ENCODE measurements at places on chromosomes 2 and 18. TPM values are rescaled to one million over a fixed set of nuclear protein-coding genes. Genes with fewer than 3 reads are reported as not detected.

ANKRD30BL gene
- total RNA-seq = not detected

SERPINB5 gene
- total RNA-seq = not detected

DNA sequence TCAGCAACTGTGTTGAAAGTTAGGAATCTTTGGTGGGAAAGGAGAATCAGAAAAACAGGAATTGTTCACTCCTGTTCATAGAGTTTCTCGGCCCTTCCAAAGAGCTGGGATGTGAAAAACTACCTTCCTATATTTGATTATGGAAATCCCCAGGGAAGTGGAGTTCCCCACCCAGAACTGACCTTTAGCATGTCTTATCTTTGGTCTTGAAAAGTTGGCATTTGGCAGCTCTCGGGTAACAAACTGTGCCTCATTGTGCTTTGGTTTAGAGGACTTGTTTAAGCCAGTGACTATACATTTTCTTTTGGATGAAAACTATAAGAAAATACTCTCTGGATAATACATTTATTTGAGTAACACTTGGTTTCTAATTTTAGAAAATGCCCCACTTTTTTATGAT, 51.3 kb upstream of the CERS6 start:
- H3K4me1 ChIP-seq = no peaks in the 10 kb centered on the region
- H3K27me3 ChIP-seq = 0 out of 2 replicates have a peak, but pooled peaks cover 13% of the 10 kb centered on the region
- H3K27ac ChIP-seq = no peak overlapping the region
- H3K4me3 ChIP-seq = no peak overlapping the region

GRCh38 chr2:85554980-85555612, 6.2 kb downstream of the GGCX start:
- H3K4me1 ChIP-seq = peaks cover 19% of the 10 kb centered on the region
- no peak overlapping the region for H3K27ac ChIP-seq
- no peak overlapping the region for H3K4me3 ChIP-seq
- DNase-seq = no peak
- H3K36me3 ChIP-seq = peaks cover 16% of the 10 kb centered on the region

PARD6G gene
- 0.22 TPM for total RNA-seq

- peaks cover 54% of the 10 kb centered on the region for H3K36me3 ChIP-seq
- no peak for DNase-seq
- no peak overlapping the region for H3K4me3 ChIP-seq
- no peak overlapping the region for H3K27ac ChIP-seq
- H3K27me3 ChIP-seq = no peaks in the 10 kb centered on the region
- no peaks in the 10 kb centered on the region for H3K4me1 ChIP-seq
These were observed 80.4 kb downstream of the ARMC9 start for GRCh38 chr2:231278868-231279267.

DNA sequence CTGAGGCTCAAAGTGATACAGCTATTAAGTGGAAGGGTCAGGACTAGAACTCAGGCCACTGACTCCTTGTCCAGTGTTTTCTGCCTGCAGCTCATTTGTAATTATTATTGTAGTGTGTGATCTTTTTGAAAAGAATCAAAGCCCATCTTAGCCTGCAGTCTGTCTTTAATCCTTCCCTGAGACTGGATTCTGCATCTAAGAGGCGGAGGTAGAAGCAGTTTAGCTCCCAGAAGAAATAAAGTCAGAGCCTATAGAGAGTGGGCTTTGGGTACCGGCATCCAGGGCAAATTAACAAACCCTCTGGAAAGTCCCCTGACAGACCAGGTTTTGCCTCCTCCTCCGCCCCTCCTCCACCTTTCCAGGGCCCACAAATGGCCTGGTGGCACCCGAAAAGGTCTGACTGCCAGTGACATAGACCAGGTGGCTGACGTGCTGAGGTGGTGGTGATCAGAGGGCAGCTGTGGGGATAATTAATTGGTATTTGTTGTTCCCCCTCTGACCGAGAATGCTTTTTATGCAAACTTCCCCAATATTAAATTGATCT, 2.2 kb upstream of the RAX start:
- no peak overlapping the region for H3K4me3 ChIP-seq
- peaks cover 90% of the 10 kb centered on the region for H3K27me3 ChIP-seq
- H3K27ac ChIP-seq = no peak overlapping the region
- no peaks in the 10 kb centered on the region for H3K36me3 ChIP-seq
- H3K4me1 ChIP-seq = no peaks in the 10 kb centered on the region
- no peak for DNase-seq

REV1 gene
- 15.0 TPM for total RNA-seq

MARCHF4 gene
- total RNA-seq = 14.5 TPM

- H3K4me3 ChIP-seq = no peak overlapping the region
- no peaks in the 10 kb centered on the region for H3K36me3 ChIP-seq
- no peak for DNase-seq
These were observed 409.4 kb upstream of the ETAA1 start for GRCh38 chr2:66987733-66988132.

DNA sequence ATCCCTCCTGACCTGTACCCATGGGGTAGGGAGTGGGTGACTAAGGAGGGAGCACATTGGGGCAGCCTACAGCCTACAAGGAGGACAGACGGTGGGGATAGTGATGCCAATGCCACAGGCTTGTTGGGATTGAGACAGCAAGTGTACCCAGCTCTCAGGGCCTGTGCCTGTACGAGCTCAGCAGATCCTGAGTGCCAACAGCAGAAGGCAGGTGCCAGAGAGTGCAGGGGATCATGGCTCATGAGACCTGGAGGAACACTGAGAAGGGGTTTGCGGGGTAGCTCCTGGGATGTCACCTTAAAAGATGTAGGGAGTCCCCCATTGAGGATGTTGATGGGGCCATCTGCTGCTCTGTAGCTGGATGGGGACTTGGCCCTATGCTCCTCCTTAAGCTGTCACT, 10.3 kb upstream of the SNED1 start:
- H3K27ac ChIP-seq = no peak overlapping the region
- no peaks in the 10 kb centered on the region for H3K27me3 ChIP-seq
- peaks cover 16% of the 10 kb centered on the region for H3K4me1 ChIP-seq
- H3K4me3 ChIP-seq = no peak overlapping the region

GRCh38 chr18:61194726-61195125, 138.5 kb upstream of the CDH20 start:
- H3K4me1 ChIP-seq = peaks cover 11% of the 10 kb centered on the region
- H3K4me3 ChIP-seq = no peak overlapping the region
- H3K27me3 ChIP-seq = no peaks in the 10 kb centered on the region
- H3K36me3 ChIP-seq = no peaks in the 10 kb centered on the region
- no peak overlapping the region for H3K27ac ChIP-seq

- H3K27ac ChIP-seq = peak overlapping the region; percentile 6
- H3K4me1 ChIP-seq = no peaks in the 10 kb centered on the region
- no peaks in the 10 kb centered on the region for H3K27me3 ChIP-seq
- peak; percentile 37 for DNase-seq
These were observed 48.3 kb downstream of the WDFY1 start for GRCh38 chr2:223896833-223897311.

GRCh38 chr18:37684183-37684582, 118.6 kb upstream of the CELF4 start:
- H3K4me3 ChIP-seq = no peak overlapping the region
- no peaks in the 10 kb centered on the region for H3K27me3 ChIP-seq
- DNase-seq = no peak
- no peaks in the 10 kb centered on the region for H3K36me3 ChIP-seq
- no peak overlapping the region for H3K27ac ChIP-seq

DNA sequence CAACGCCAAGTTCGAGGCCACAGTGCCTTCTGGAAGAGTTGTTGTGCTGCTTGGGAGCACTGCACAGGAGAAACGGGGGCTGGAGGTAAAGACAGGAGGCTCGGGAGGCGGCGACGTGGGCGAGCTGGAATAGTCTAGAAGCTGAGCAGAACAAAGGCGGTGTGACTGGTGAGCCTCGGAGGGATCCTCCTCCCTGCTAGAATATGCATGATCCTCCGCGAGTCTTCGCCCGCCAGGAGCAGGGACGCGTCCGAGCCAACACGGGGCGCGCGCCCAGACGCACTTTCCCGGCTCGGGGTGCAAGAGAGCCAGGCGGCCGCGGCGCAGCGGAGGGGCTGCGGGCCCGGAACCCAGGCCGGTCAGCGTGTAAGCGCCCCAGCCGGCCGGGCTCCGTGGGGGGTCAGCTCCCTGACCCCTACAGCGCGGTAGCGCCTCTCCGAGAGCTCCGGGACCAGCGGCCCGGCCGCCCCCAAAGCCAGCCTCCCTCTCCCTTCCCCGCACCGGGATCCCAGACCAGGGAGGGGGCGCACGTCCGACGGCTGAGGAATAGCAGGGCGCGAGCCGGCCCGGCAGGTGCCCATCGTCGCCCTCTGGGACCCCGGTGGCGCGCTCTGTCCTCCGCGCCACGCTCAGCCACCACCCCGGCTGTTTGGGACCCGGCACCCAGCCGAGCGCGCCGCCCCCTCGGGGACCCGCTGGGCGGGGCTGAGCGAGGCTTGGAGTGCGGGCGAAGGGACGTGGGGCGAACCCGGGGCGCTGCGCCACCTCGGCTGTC, 62.5 kb downstream of the GNAL start:
- peak; percentile 7 for DNase-seq
- H3K27ac ChIP-seq = no peak overlapping the region
- no peak overlapping the region for H3K4me3 ChIP-seq
- peaks cover 42% of the 10 kb centered on the region for H3K27me3 ChIP-seq
- H3K36me3 ChIP-seq = no peaks in the 10 kb centered on the region

DNA sequence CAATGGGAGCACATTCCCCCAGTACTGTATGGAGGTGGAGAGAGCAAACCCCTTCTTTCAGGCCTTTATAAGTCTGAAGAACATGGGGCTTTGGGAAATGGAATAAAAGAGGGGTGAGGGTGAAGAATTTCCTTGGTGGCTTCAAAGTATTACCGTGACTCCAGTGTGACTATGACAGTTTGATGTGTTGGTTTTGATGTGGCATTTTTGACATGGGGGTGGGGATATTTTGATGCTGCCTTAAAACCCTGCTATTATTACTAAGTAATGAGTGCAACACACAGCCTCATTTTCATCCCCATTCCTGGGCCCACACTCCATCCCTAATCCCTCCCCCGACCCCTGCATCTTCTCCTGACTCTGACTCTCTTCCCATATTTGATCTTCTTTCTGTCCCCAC, 23.6 kb downstream of the QPCT start:
- no peaks in the 10 kb centered on the region for H3K36me3 ChIP-seq
- no peaks in the 10 kb centered on the region for H3K27me3 ChIP-seq
- no peak for DNase-seq
- no peak overlapping the region for H3K27ac ChIP-seq
- H3K4me3 ChIP-seq = no peak overlapping the region

DNA sequence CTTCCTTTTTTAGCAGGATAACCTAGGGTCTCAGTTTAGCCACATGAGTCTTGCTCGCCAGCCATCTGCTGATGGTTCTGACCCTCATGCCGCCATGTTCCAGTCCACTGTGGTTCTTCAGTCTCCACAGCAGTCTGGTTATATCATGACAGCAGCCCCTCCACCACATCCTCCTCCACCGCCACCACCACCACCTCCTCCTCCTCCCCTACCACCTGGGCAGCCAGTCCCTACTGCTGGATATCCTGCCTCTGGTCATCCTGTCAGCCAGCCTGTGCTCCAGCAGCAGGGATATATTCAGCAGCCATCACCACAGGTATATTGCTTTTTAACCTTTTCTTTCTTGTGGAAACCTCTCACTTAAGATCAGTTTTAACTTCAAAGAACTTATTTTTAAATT, 89.9 kb upstream of the UBXN4 start:
- H3K4me3 ChIP-seq = no peak overlapping the region
- peaks cover 14% of the 10 kb centered on the region for H3K36me3 ChIP-seq
- DNase-seq = no peak
- no peaks in the 10 kb centered on the region for H3K27me3 ChIP-seq
- no peaks in the 10 kb centered on the region for H3K4me1 ChIP-seq

EHD3 gene
- total RNA-seq = 31.7 TPM

LOXHD1 gene
- total RNA-seq = not detected

GRCh38 chr18:49055754-49056172, 105.0 kb upstream of the SMAD7 start:
- peak overlapping the region; percentile 72 for H3K27ac ChIP-seq
- DNase-seq = peak; percentile 88
- no peak overlapping the region for H3K4me3 ChIP-seq
- H3K36me3 ChIP-seq = no peaks in the 10 kb centered on the region
- peaks cover 41% of the 10 kb centered on the region for H3K4me1 ChIP-seq

SLC39A6 gene
- total RNA-seq = 115 TPM

CRYGD gene
- total RNA-seq = not detected

SGPP2 gene
- not detected for total RNA-seq

DNA sequence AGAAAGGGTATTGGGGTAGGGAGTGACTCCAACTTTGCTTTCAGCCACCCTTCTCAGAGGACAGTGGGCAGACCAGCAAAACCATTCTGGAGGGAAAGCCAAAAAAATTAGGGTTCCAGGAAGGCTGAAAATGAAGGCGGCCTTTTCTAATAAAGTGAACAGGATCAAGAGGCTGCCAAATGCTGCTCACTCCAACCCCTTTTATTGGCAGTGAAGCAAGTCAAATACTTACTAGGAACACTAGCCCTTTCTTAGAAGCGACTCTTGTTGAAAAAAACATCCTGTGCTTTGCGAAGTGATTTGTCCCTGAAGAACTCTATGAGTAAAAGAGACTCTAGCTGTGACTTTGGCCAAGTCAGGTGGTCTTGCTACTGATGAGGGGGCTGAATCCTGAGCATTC, 83.6 kb upstream of the CYP1B1 start:
- no peaks in the 10 kb centered on the region for H3K36me3 ChIP-seq
- H3K4me1 ChIP-seq = no peaks in the 10 kb centered on the region
- H3K27me3 ChIP-seq = no peaks in the 10 kb centered on the region
- H3K4me3 ChIP-seq = no peak overlapping the region
- H3K27ac ChIP-seq = no peak overlapping the region
- no peak for DNase-seq

DNA sequence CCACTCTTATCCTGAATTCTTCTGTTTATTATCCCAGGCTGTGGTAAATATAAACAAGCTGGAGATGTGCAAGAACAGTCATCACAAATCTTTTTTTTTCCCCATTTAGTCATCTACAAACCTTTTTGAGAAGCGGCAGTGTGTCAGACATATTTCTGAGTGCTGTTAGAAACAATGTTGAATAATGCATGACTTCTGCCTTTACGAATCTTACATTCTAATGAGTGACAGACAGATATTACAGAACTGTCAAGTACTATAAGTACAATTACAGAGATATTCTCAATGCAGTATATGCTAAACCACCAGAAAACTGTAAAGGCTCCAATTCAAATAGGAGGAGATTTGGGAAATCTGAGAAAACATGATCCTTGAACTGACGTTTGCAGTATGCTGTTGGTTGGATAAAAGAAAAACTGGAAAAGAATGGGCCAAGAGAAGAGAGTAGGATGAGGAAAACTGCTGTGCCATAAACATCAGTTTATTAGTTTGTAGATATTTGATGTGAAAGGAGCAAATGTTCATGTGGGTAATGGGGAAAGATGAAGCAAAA, 379.5 kb upstream of the SLC8A1 start:
- no peak for DNase-seq
- peaks cover 7% of the 10 kb centered on the region for H3K27me3 ChIP-seq
- no peaks in the 10 kb centered on the region for H3K36me3 ChIP-seq
- H3K4me3 ChIP-seq = no peak overlapping the region

CACNB4 gene
- total RNA-seq = 0.11 TPM

SIX2 gene
- total RNA-seq = not detected

SERPINB11 gene
- total RNA-seq = not detected

DNA sequence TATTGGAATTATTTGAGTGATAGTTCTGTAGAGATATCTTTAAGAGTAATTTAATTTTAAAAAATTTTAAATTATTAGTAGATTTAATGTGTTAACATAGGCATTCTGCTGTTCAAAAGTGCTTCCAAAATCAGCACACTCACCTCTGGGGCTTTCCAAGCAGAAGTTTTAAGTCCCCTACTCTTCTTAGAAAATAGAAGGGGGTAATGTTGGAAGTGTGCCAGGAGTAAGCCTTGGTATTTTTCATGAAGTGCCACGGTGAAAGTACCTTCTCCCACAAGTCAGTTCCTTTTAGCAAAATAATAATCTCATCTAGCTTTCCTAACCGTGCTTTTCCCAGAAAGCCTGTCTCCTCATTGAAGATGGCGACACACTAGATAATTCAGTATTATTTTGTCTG, 3.9 kb upstream of the TNFRSF11A start:
- no peaks in the 10 kb centered on the region for H3K4me1 ChIP-seq
- H3K36me3 ChIP-seq = no peaks in the 10 kb centered on the region
- DNase-seq = no peak
